ENCODE measurements at places on chromosomes 7 and 10.

DNA sequence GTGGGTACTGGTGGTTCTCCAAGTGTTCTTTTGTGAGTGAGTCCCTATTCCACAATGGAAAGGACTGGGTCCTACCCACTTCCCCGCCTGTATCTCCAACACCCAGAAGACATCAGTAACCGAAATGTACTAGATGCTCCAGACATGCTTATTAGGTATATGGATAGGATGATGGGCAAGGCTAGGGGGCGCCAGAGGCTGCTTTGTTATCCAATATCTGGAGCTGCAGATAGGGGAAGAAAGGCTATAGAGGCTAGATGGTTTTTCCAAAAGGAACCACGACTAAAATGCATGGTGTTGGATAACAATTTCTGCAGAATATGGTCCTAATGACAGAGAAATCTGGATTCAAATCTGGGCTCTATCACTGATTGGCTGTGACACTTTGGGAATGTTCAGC, 56.2 kb upstream of the TM9SF3 start:
- peak; percentile 49 for DNase-seq

DNA sequence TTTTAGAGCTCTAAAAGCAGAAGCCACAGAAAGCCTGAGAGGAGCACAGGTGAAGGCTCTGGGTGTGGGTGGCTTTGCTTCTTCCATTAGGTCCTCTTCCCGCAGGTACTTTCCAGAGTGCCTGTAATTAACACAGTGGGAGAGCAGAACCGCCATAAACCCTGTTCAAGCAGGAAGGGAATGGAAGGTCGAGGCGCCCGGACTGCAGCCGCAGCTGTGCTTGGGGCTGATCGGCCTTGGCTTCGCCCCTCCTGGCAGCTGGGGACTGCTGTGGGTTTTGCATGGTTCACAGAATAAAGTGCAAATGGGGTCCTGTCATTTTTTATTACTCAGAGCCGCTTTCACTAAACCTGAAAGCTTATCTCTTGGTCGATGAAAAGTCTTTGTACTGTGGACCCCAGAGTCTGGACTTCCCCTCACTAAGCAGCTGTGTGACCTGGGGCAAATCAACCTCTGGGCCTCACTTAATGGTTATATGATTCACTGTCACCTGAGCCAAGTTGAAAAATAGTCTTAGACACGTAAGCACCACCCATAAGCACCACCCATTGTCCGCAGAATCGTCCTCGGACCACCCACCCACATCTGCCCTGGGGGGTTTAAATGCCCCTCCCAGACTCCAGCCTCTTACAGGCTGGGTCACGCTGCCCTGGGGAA, 100.9 kb downstream of the XRCC2 start:
- no peak for DNase-seq

DNA sequence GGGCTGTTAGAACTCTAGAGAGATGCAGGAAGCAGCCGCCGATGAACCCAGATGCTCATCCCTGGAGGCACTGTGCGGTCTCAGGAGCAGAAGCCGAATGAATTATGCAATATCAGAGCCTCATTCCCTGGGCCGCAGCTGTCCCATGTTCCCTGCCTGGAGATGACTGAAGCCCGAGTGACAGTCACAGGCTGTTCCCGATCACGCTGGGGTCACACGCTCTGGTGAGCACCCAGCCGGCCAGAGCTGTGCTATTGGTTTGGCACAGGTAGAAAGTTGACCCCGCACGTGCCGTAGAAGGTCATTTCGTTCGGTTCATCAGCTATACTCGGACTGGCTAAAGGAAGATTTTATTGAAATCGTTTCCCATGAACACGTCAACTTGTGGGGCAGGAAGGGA, 140.5 kb upstream of the SH2B2 start:
- no peak for DNase-seq

DNA sequence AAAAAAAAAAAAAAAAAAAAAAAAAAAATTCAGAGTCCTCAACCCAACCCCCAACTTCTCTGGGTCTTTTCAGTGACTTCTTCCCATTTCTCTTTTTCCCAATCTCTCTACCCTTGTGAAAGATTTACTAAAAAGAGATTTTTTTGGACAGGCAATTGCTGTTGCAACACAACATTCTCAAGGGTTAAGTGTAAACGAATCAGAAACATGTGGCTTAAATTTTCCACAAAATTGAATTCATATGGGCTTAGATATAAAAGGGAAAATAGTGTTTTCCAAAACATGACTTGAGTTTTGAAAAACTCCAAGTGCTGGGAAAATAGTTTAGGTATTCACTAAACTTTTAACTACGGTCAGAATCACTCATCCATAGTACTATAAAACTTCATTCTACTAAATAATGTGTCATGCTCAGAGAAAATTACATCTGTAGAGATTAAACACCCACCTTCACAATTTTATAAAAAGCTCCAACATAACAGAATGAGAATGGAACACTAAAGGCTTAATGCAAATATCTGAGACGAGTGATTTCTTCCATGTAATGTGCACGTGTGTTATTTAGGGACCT, 643.1 kb downstream of the PARD3 start:
- no peak for DNase-seq

DNA sequence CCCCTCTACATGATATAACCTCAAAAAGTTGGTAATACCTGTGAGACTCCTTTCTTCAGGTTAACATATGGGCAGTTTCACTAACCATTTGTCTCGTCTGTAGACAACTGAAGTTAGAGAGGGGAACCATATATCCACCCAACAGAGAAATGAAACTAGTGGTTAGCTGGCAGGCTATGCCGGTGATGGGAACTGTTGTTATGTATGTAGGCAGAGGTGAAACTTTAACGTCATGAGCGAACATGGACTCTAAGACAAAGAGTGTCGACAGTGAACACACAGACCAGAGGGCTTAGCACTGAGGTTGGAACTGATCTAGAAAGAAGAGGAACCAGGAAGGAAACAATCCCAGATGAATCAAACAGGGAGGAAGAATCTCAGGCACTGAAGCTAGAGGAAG, 112.4 kb downstream of the ELMO1 start:
- peak; percentile 48 for DNase-seq

GRCh38 chr7:43568529-43568928, 14.4 kb upstream of the STK17A start:
- no peak for DNase-seq

DNA sequence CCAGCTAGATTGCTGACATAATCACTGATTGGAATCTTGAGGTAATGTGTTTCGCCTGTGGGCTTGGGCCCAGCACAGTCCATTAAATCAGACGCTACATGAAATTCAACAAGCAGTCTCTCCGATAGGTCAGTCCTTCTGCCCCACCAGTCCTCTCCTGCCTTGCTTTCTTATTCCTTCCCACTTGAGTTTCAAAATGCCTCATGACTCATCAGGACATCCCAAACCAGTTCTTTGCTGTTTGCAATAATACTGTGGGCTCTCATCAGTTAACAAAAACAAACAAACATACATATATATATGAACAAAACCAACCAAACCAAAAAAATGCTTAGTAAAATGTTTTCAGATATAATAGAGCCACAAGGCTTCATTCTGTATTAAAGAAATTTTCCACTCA, 599.0 kb downstream of the SORCS1 start:
- no peak for DNase-seq

- DNase-seq, result no peak
These were observed 67.9 kb upstream of the BMPER start for GRCh38 chr7:33837356-33837851.

- DNase-seq, result no peak
These were observed 46.1 kb upstream of the SMNDC1 start for GRCh38 chr10:110350812-110351211.

DNA sequence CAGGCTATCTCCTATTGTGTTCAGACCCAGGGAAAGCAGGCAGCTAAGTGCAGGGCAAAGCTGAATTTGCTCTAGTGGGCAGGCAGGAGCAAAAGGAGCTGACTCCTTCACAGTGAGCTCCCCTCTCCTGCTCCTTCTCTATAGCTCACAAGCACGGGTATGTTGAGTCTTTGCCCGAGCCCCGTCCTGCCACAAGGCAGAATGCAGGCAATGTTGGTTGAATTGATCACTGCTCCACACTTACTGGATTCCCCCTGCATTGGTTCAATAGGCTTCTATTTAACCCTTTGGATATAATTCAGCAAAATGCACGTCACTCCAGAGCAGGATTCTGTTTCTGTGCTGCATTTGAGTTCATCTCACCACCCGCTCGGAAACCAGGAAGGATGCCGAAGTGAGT, 16.2 kb upstream of the C10orf90 start:
- no peak for DNase-seq

GRCh38 chr10:35643151-35644049, 1.3 kb upstream of the FZD8 start:
- peak; percentile 13 for DNase-seq

- no peak for DNase-seq
These were observed 100.5 kb downstream of the CXCL12 start for GRCh38 chr10:44284198-44285084.

DNA sequence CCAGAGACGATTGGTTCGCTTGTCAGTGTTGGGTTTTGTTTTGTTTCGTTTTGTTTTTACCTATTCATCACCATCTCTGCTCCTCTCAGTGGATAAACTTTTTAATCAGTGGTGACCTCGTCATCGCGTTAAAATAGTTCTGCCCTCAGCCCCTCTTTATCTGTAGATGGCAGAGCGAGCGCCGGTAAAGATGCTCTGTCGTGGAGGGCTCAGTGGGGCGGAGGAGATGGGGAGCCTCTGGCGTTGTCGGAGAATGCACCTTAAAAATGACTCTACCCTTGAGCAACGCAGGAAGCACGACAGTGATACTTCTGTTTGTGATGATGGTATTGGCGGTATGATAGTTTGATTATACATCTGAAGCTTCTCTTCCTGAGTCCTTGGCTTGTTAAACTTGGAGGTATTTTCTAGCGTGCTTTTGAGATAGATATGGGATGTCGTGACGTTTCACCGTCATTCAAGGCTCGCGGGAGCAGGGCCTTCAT, 554 bp downstream of the CSGALNACT2 start:
- peak; percentile 68 for DNase-seq

DNA sequence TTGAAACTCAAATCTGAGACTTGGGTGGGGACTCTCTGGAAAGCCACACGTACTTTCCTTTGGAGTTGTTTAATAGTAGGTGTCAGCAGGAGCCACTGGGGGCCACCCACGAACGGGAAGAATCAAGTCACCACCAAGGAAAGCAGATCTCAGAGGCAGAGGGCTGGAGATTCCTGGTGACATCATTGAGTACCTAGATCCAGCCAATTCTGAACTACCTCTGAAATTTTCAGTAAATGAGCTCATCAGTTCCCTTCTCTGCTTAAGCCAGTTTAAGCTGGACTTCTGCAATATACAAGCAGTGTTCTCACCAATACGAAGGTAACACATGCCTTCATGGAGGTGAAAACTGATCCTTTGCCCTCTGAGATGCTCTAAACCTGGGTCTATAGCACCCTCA, 99.3 kb upstream of the SORCS3 start:
- no peak for DNase-seq

- no peak for DNase-seq
These were observed 873 bp downstream of the PRKAR2B start for GRCh38 chr7:107045195-107045960.

GRCh38 chr10:21368022-21368582, 157.4 kb downstream of the SKIDA1 start:
- DNase-seq, result no peak

DNA sequence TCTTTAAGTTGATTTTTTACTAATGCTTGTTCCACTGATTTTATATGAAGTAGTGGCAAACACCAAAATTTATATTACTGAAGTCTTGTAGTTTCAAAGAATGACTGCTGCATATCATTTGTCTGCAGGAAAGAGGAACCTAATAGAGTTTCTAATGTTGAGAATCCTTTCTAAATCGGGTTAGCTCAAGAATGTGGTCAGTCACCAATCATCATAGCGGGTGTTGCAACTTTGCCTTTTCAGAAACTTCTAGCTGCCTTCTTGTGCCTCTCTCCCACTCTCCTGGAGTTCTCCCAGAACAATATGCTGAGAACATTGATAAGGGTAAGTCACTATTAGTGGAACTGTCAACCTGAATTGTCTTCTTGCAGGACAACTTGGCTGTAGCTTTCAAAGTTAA, 524.8 kb upstream of the SORCS1 start:
- DNase-seq, result no peak

- DNase-seq, result no peak
These were observed 92.8 kb downstream of the PAXIP1 start for GRCh38 chr7:154910125-154910524.

DNA sequence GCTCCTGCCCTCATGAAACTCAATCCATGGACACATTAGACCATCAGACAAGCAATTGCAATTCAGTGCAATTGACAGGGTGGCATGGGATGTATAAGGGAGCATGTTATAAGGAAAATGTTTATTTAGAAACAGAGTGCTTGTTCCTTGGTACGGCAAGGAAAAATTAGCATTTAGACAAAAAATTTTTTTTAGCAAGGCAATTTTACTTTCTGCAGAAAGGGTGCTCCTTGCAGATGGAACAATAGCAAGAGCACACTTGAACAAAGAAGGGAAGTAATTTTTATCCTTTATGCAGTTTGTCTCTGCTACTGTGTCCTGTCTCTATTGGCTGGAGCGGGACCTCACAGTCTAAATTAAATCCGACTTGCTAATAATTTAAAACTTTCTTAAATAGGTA, 6.2 kb upstream of the BAG3 start:
- no peak for DNase-seq

DNA sequence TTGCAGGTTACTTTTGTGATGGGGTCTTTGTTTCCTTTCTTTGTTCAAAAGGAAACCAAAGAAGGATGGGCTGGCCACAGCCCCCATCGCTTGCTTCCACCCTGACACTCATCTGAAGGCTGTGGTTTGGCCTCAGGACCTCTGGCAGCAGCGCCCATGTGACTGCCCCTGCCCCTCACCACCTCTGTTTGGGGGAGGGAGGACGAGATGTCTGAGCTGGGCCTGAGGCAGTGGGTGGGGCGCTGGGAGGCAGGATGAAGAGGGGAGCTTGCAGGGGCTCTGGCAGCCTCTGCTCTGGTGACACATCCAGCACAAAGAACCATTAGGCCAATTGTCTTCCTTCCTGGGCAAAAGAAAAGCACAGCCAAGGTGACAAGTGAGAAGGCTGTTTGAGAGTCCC, 15.9 kb upstream of the CHST15 start:
- no peak for DNase-seq

DNA sequence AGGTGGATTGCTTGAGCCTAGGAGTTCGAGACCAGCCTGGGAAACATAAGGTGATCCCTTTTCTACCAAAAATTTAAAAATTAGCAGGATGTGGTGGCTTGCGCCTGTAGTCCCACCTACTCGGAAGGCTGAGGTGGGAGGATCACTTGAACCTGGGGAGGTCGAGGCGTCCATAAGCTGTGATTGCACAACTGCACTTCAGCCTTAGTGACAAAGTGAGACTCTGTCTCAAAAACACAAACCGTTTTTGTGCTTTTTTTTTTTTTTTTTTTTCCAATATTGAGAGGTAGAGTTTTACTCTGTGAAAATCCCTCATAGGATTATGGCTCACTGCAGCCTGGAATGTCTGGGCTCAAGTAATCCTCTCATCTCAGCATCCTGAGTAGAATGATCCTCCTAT, 14.1 kb downstream of the CCAR1 start:
- no peak for DNase-seq
